ENCODE measurements at places on chromosomes 5 and 9.
A peak's percentile ranks its signal among the peaks of the same experiment; 100 is the strongest.

- no peak for DNase-seq
Measured at GRCh38 chr5:131848662-131849061, 51.8 kb upstream of the FNIP1 start.

- DNase-seq = no peak
Measured at GRCh38 chr9:133729617-133730281, 8.4 kb downstream of the SARDH start.

- no peak for DNase-seq
Measured at GRCh38 chr5:141773779-141774562, 91.9 kb upstream of the ARAP3 start.

DNA sequence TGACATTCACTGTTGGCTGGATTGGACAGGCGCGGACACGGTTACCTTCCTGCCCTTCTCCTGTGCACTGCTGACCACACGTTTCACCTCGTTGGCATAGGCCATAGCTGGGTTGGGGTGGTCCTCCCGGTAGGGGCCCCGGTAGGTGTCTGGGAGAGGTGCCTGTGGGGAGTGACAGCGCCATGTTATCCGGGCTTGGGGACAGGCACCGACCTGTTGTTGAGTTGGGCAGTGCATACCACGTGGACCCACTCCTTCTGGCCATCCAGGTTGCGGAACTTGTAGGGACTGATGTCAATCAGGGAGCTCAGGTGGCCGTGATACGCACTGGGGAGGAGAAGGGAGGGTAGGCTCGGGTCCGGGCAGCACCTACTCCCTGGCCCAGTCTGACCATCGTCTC is 8.2 kb downstream of the PHYKPL start:
- no peak for DNase-seq

DNA sequence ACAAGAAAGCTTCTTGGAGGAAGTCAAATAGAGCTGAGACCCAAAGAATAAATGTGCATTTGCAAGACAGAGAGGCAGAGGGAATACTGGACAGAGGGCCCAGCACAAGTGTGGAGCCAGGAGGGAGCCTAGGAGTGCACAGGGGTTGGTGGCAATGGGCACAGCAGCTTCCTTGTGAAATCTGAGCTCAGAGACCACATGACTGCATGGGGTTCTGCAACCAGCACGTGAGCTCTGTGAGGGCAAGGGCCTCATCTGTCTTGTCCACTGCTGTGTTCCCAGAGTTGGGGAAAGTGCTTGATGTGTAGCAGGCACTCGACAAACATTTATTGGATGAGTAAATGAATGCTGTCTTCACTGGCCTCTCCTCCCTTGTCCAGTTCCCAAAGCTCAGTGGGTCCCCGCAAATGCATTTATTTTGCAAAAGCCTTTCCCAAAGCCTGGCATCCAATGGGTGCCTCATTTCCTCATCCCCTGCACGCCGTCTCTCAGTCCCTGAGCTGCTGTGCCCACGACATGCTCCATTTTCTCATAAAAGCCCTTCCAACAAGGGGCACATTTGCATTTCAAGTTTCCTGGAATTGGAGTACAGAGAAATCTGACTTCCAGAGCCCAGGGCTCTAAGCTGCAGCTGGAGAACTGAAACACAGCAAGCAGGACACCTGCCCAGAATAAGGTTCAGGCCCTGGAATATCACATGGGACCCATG is 58.5 kb downstream of the KCNIP1 start:
- no peak for DNase-seq

DNA sequence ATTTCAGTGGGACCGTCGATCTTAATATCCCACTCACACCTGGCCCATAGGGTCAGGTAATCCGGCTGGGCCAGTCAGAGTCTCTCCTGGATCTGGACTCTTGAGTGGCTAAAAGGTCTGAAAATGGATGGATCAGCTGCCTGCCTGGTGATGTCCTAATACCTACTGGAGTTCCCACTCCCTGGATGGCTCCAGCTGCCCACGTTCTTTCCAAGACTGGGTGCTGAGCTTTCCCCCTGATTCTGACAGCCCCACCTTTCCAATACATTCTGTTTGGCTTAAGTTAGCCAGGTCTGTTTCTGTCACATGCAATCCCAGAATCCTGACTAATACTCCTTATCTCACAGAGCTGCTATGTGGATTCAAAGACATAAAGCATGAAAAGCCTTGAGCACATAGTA is 10.2 kb downstream of the SH3PXD2B start:
- no peak for DNase-seq

GRCh38 chr5:122130152-122130551 is 806 bp downstream of the ZNF474 start:
- no peak for DNase-seq

DNA sequence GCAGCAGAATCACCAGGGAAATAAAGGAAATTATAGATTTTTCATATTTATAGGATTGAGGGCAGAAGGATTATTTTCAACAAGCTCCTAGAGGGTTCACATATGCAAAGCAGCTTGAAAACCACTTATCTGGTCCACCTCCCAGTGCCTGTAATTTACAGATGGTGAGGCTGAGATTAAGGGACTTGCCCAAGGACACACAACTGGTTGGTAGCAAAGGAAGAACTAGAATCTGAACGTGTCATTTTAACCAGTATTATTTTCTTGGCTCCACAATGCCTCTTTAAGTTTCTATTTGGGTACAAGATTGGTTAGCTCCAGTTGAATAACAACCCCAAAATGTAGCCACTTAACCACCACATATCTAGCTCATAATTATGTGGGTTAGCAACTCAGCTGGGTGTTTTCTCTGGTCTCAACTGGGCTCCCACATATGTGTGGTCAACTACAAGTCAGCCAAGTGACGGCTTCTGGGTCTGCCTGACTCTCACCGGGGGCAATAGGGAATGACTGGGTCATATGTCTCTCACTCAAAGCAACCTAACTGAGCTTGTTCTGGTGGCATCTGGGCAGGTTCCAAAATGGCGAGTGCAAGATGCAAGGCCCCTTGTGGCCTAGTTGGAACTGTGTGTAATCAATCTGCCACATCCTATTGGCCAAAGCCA is 127.7 kb downstream of the ZDHHC21 start:
- peak; percentile 28 for DNase-seq

GRCh38 chr5:176995896-176996767 is 10.4 kb downstream of the UIMC1 start:
- DNase-seq = no peak
